Frontal cortex (tissue), 4 donors: ENCODE measurements at places on chromosomes 2 and 18. TPM values are rescaled to one million over a fixed set of nuclear protein-coding genes. Genes with fewer than 3 reads are reported as not detected.

PID1 gene
- 36.7 TPM for total RNA-seq

POLR1A gene
- total RNA-seq, result 11.0 TPM

KANSL1L gene
- 99.1 TPM for total RNA-seq

LHCGR gene
- under 0.01 TPM for total RNA-seq

MBD1 gene
- 51.4 TPM for total RNA-seq

UPP2 gene
- total RNA-seq, result 1.6 TPM
